ENCODE measurements at places on chromosomes 1 and 21. TPM values are rescaled to one million over a fixed set of nuclear protein-coding genes. Genes with fewer than 3 reads are reported as not detected.
A peak's percentile ranks its signal among the peaks of the same experiment; 100 is the strongest.

The TSPAN2 gene
- 0.83 TPM for total RNA-seq

The IL20 gene
- total RNA-seq: 1.1 TPM

The SLAMF6 gene
- total RNA-seq: 1.2 TPM

- no peaks in the 10 kb centered on the region for H3K27me3 ChIP-seq
- DNase-seq: no peak
- H3K4me1 ChIP-seq: no peaks in the 10 kb centered on the region
- H3K4me3 ChIP-seq: no peak overlapping the region
- H3K27ac ChIP-seq: no peak overlapping the region
Observed at GRCh38 chr1:55690366-55690765, 475.2 kb upstream of the USP24 start.

DNA sequence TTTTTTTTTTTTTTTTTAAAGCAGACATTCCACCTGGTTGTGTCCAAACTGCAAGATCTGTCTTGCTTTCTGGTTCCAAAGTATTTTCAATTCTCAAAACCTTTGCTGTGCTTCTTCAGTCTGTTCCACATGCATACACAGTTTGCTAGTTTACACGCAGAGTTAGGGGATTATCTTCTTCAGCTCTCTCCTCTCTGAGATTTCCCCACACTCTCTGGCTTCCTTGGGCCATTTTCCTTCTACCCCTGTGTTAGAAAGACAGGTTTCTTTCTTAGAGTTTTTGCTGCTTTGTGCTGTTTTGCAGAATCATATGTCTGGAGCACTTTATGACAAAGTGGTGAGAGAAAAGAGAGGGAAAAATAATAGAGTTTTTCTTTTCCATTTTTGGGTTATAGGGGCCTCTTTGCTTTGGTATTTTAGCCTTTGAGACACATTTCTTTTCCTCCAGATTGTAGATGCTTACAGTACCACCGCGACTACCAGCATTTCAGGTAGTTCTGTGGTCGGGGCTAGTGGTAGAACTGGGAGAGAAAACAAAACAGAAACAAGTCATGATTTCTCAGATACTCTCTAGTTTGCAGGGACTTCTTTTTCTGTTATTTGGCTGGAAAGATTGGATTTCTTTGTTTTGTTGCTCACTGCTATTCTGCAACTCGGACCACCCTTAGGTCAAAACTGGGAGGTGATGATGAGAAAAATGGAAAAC lies 66.3 kb downstream of the RABGAP1L start:
- DNase-seq: no peak
- no peaks in the 10 kb centered on the region for H3K27me3 ChIP-seq
- H3K4me3 ChIP-seq: no peak overlapping the region

The ZNF684 gene
- 2.1 TPM for total RNA-seq

GRCh38 chr21:37374027-37374426 lies 7.5 kb downstream of the DYRK1A start:
- no peak for DNase-seq
- no peaks in the 10 kb centered on the region for H3K27me3 ChIP-seq
- no peaks in the 10 kb centered on the region for H3K36me3 ChIP-seq

DNA sequence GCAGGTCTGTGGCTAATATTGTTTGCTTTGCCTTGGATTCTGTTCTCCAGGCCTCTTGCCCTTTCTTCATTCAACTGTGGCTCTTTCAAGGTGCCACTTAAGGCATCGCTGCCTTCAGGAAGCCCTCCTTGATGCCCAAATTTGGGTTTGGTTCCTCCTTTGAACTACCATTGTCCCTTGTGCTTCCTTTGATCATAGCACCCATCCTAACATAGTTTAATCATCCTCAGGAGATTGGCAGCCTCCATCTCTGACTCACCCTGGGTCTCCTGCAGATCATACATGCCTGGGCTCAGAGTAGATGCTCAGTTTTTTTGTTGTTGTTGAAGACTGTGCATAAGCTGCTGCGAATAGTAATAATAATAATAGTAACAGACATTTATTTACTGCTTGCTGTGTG lies 54.4 kb upstream of the ACOT11 start:
- H3K27me3 ChIP-seq: peaks cover 23% of the 10 kb centered on the region
- H3K36me3 ChIP-seq: no peaks in the 10 kb centered on the region
- no peak overlapping the region for H3K4me3 ChIP-seq
- peaks cover 8% of the 10 kb centered on the region for H3K4me1 ChIP-seq

GRCh38 chr1:145729196-145729595 lies 9.9 kb downstream of the CD160 start:
- H3K36me3 ChIP-seq: no peaks in the 10 kb centered on the region
- no peak overlapping the region for H3K4me3 ChIP-seq
- no peaks in the 10 kb centered on the region for H3K27me3 ChIP-seq

- H3K36me3 ChIP-seq: no peaks in the 10 kb centered on the region
- peak overlapping the region; percentile 24 for H3K27ac ChIP-seq
Observed at GRCh38 chr21:40054403-40054802, 187.2 kb downstream of the PCP4 start.

Data from esophagus squamous epithelium (tissue), 5 donors.